Naive thymus-derived CD8-positive, alpha-beta T cell (primary cell): ENCODE measurements at places on chromosomes 16 and 17. TPM values are rescaled to one million over a fixed set of nuclear protein-coding genes. Genes with fewer than 3 reads are reported as not detected.

- H3K36me3 ChIP-seq = no peaks in the 10 kb centered on the region
- peak overlapping the region; percentile 29 for H3K27ac ChIP-seq
- H3K4me1 ChIP-seq = peaks cover 16% of the 10 kb centered on the region
- H3K27me3 ChIP-seq = no peaks in the 10 kb centered on the region
Measured at GRCh38 chr17:57655553-57655952, 89.5 kb downstream of the CCDC182 start.

- peak overlapping the region; percentile 99 for H3K27ac ChIP-seq
- H3K4me1 ChIP-seq = peaks cover 34% of the 10 kb centered on the region
- no peaks in the 10 kb centered on the region for H3K27me3 ChIP-seq
- H3K36me3 ChIP-seq = peaks cover 7% of the 10 kb centered on the region
- peak overlapping the region; percentile 96 for H3K4me3 ChIP-seq
Measured at GRCh38 chr17:28812748-28813377, 29.7 kb downstream of the FAM222B start.

DNA sequence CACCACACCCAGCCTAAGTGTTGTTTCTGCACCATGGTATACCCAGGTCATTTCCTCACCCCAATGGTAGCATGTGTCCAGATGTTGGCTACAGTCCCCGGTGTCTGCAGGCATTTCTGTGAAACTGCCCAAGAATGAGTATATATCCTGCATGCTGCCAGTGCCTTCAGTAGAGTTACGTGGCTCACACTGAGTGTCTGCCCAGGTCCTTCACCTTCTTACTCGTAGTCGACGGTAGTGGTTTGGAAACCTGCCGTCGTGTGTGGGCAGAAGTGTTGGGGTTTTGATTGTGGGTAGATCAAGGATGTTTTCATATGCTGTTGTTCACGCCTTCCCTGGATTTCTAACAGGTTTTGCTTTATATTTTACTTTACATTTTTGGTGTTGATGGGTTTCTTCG is 16.8 kb downstream of the TCF25 start:
- no peak overlapping the region for H3K4me3 ChIP-seq
- no peak for DNase-seq
- peaks cover 14% of the 10 kb centered on the region for H3K4me1 ChIP-seq
- H3K36me3 ChIP-seq = peaks cover 9% of the 10 kb centered on the region
- H3K27ac ChIP-seq = peak overlapping the region; percentile 89
- no peaks in the 10 kb centered on the region for H3K27me3 ChIP-seq

GRCh38 chr17:67633751-67634211 is 84.0 kb upstream of the NOL11 start:
- H3K4me3 ChIP-seq = no peak overlapping the region
- H3K36me3 ChIP-seq = peaks cover 14% of the 10 kb centered on the region
- no peaks in the 10 kb centered on the region for H3K27me3 ChIP-seq
- peaks cover 16% of the 10 kb centered on the region for H3K4me1 ChIP-seq
- no peak for DNase-seq
- H3K27ac ChIP-seq = no peak overlapping the region

DNA sequence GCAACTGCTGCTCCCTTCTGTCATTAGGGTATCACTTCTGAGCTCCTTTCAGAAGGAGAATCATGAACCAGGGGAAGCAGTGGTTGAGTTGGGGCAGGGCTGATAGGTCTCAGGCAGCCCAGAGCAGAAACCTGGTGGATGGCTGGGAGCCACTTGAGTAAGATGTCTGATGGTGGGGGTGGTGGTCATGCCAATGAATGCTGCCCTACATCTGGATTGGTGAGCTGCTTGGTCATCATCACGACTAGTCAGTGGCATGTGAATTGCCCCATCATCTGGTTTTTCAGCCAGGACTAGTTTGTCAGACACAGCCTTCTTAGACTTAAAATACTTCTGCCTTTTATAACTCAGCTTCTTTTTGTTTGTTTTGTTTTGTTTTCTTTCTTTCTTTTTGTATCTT is 2.6 kb downstream of the GID4 start:
- H3K27me3 ChIP-seq = no peaks in the 10 kb centered on the region
- no peak for DNase-seq
- H3K27ac ChIP-seq = peak overlapping the region; percentile 5

DNA sequence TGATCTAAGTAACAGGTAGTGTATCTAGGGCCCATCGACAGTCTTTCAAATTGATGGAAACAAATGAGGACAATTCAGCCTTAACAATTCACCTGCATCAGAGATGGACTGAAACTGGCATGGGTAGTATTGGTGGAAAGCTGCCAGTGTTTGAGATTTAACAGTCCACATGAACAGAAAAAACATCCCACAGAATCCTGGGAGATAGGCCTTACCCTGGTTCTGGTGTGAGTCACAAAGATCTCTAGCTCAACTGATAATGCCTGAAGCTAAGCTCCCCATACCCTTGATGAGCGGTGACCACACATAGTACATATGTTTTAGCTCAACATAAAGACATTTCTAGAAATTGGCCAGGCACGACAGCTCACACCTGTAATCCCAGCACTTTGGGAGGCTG is 21.9 kb downstream of the CRK start:
- DNase-seq = no peak
- no peak overlapping the region for H3K4me3 ChIP-seq
- no peak overlapping the region for H3K27ac ChIP-seq
- H3K36me3 ChIP-seq = peaks cover 62% of the 10 kb centered on the region
- peaks cover 10% of the 10 kb centered on the region for H3K4me1 ChIP-seq

DNA sequence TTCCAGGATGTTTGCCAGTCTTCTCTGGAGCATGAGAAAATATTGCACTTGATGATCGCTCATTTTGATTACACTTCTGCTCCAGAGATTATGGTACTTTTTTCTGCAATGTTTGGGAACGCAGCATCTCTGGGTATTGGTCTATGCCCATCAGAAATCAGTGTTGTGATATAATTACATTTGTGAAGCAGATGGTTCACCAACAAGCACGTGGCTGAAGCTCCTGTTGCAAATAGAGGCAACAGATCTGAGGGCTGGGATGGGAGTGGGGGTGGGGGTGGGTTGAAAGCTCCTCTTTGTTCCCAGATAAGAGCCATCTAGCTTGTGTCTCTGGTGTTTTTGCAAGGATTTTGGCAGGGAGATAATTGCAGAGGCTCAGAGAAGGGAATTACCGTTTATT is 252.3 kb downstream of the SHISA9 start:
- H3K4me3 ChIP-seq = no peak overlapping the region
- H3K36me3 ChIP-seq = no peaks in the 10 kb centered on the region
- peaks cover 13% of the 10 kb centered on the region for H3K27me3 ChIP-seq
- H3K4me1 ChIP-seq = no peaks in the 10 kb centered on the region

DNA sequence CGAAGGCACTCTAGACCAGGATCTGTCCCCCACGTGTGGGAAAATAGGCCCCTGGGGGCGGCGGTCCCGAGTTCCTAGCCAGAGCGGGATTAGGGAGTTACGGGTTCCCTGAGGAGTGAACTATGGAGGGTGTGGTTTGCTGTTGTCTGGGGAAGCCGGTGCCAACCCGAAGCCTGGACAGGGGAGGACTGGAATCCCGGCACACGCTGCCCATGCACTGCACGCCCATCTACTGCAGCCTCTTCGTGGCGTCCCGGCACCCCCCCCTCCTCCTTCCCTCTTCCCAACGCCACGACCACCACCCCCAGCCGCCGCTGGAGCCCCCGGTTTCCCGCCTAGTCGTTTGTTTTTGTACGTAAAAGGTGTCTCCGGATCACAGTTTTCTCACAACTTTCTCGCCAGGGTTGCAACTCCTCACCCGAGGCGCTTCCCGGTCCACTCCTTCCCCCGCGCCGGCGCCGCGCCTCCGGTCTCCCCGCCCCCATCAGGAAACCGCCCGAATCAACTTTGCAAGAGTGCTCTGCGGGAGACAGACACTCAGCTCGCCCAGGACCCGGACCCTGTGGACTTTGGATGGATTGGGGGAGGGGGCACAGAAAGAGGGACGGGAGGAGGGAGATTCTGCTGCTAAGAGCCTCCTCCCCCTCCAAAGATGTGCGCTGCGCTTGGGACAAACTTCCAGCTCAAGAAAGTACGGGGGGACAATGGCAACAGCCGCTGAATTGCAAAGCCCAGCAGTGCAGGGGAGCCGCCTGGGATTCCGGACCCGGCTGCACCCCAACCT is 1.4 kb upstream of the LHX1 start:
- no peak for DNase-seq
- H3K4me1 ChIP-seq = peaks cover 37% of the 10 kb centered on the region
- H3K27ac ChIP-seq = peak overlapping the region; percentile 40
- H3K27me3 ChIP-seq = peaks cover 54% of the 10 kb centered on the region
- H3K4me3 ChIP-seq = peak overlapping the region; percentile 62
- H3K36me3 ChIP-seq = peaks cover 9% of the 10 kb centered on the region

DNA sequence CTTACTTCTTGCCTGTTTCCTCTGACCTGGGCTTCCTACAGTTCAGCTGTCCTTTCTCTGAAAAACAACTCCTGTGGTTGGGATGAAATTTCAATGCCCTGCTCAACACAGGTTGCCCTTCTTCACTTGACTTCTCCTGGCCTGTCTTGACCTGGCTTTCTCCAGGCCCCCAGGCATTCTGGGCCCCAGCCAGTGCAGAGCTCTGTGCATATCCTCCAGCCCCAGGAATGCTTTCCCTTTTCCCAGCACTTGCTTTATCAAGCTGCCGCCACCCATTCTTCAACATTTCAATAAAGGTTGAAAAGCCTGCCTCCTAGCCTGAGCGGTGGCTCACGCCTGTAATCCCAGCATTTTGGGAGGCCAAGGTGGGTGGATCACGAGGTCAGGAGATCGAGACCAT is 10.8 kb downstream of the ODAD4 start:
- H3K4me3 ChIP-seq = no peak overlapping the region
- H3K36me3 ChIP-seq = no peaks in the 10 kb centered on the region
- no peak for DNase-seq
- no peaks in the 10 kb centered on the region for H3K4me1 ChIP-seq

DNA sequence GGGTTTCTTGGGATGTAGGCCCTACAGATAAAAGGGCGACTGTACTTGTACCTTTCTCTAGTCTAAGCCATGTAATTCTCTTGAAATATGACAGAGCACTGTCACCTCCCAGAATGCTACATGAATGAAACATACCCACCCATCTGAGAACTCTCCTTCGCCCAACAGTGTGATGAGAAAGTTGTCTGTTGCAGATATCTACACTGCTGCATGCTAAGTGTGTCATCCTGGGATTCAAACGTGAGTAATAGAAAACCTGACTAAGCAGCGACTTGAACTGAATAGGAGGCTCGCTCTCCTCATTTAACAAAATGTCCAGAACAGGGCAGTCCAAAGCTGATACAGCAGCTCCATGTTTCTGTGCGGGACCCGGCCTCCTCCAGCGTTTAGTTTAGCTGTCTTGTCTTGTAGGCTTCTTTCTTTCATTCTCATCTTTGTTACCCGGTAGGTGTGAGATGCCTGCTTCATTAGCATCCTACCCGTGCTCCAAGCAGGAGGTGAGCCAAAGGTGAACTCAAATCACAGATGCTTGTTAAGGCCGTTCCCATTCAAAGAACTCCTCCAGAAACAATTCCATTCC is 211.9 kb downstream of the PRKCA start:
- H3K27ac ChIP-seq = no peak overlapping the region
- no peaks in the 10 kb centered on the region for H3K27me3 ChIP-seq
- H3K36me3 ChIP-seq = peaks cover 48% of the 10 kb centered on the region

DNA sequence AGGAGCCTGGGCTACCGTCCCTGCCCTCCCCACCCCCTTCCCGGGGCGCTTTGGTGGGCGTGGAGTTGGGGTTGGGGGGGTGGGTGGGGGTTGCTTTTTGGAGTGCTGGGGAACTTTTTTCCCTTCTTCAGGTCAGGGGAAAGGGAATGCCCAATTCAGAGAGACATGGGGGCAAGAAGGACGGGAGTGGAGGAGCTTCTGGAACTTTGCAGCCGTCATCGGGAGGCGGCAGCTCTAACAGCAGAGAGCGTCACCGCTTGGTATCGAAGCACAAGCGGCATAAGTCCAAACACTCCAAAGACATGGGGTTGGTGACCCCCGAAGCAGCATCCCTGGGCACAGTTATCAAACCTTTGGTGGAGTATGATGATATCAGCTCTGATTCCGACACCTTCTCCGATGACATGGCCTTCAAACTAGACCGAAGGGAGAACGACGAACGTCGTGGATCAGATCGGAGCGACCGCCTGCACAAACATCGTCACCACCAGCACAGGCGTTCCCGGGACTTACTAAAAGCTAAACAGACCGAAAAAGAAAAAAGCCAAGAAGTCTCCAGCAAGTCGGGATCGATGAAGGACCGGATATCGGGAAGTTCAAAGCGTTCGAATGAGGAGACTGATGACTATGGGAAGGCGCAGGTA is 762 bp downstream of the CDK12 start:
- DNase-seq = no peak
- H3K27me3 ChIP-seq = no peaks in the 10 kb centered on the region
- peaks cover 16% of the 10 kb centered on the region for H3K4me1 ChIP-seq
- peak overlapping the region; percentile 99 for H3K4me3 ChIP-seq

DNA sequence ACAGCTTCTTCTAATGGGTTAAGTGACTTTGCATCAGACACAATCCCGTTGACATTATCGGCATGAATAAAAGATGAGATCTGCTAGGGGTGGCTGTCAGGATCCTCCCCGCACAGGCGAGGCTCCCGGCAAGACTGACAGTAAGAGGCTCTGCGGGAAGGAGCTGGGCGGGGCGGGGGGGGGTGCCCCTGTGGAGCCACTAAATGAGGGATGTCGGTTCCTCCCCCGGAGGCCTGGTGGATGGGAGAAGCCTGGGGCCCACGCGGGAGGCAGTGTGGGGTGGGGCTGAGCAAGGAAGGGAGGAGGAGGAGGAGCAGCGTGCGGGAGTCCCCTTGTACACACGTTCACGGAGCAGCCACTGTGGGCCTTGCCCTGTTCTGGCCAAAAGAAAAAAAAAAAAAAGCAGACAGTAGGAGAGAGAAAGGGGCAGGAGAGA is 190.9 kb upstream of the GSE1 start:
- no peak for DNase-seq
- no peak overlapping the region for H3K27ac ChIP-seq
- H3K27me3 ChIP-seq = peaks cover 3% of the 10 kb centered on the region
- peaks cover 2% of the 10 kb centered on the region for H3K4me1 ChIP-seq

DNA sequence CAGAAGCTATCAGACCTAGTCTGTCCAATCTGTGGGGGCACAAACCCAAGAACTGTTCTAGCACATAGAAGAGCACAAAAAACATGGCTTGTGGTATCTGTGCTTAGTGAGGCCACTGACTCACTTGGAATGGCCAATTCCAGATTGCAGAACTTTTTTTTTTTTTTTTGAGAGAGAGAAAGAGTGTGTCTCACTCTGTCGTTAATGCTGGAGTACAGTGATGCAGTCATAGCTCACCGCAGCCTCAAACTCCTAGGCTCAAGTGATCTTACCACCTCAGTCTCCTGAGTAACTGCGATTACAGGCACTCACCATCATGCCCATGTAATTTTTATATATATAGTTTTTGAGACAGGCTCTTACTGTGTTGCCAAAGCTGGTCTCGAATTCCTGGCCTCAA is 77.2 kb upstream of the CLEC3A start:
- H3K4me1 ChIP-seq = no peaks in the 10 kb centered on the region
- H3K27me3 ChIP-seq = peaks cover 8% of the 10 kb centered on the region
- H3K27ac ChIP-seq = no peak overlapping the region
- H3K36me3 ChIP-seq = no peaks in the 10 kb centered on the region
- H3K4me3 ChIP-seq = no peak overlapping the region

GRCh38 chr16:68665501-68665900 is 20.4 kb downstream of the CDH3 start:
- H3K4me1 ChIP-seq = no peaks in the 10 kb centered on the region
- H3K27me3 ChIP-seq = peaks cover 3% of the 10 kb centered on the region
- H3K36me3 ChIP-seq = no peaks in the 10 kb centered on the region
- H3K4me3 ChIP-seq = no peak overlapping the region
- no peak overlapping the region for H3K27ac ChIP-seq

The ASPA gene
- total RNA-seq = not detected

The TLCD1 gene
- total RNA-seq = 0.88 TPM
